Endothelial cell of umbilical vein (primary cell): ENCODE measurements at places on chromosomes 11 and 22. TPM values are rescaled to one million over a fixed set of nuclear protein-coding genes. Genes with fewer than 3 reads are reported as not detected.

The VPREB1 gene
- total RNA-seq = not detected in 2 replicates

The TENM4 gene
- total RNA-seq = 0.27 TPM in 1 of 2 replicates, not detected in the other

The HPS5 gene
- total RNA-seq = 14.1 and 15.6 TPM in 2 replicates

The MAPK8IP1 gene
- total RNA-seq = 4.8 and 5.3 TPM in 2 replicates

The SCGB1D2 gene
- not detected in 2 replicates for total RNA-seq

The EFEMP2 gene
- total RNA-seq = 76.5 and 81.7 TPM in 2 replicates

The C11orf97 gene
- not detected in 2 replicates for total RNA-seq

The GRM5 gene
- total RNA-seq = 0.11 and 0.28 TPM in 2 replicates

The SPTBN2 gene
- 18.7 and 19.8 TPM in 2 replicates for total RNA-seq

The C11orf91 gene
- 1.4 and 2.1 TPM in 2 replicates for total RNA-seq

The OR52N1 gene
- not detected in 2 replicates for total RNA-seq

The ABCC8 gene
- not detected in 2 replicates for total RNA-seq

The OR52L1 gene
- total RNA-seq = not detected in 2 replicates

The EMSY gene
- total RNA-seq = 23.4 and 25.7 TPM in 2 replicates

The FADS3 gene
- total RNA-seq = 204 and 216 TPM in 2 replicates

The TANGO2 gene
- 33.2 and 40.0 TPM in 2 replicates for total RNA-seq

The SERPING1 gene
- not detected in 2 replicates for total RNA-seq

The FAM180B gene
- total RNA-seq = not detected in 2 replicates

The SLC22A8 gene
- total RNA-seq = not detected in 2 replicates

The DEUP1 gene
- total RNA-seq = not detected in 2 replicates

The TCN1 gene
- total RNA-seq = not detected in 2 replicates

The SDF2L1 gene
- total RNA-seq = 66.7 and 75.1 TPM in 2 replicates

The DUSP8 gene
- 5.9 and 8.7 TPM in 2 replicates for total RNA-seq

The OR5P2 gene
- not detected in 2 replicates for total RNA-seq

The YPEL4 gene
- total RNA-seq = 0.24 and 0.30 TPM in 2 replicates

The ANO5 gene
- total RNA-seq = 0.46 and 1.3 TPM in 2 replicates

The TRIM49 gene
- total RNA-seq = not detected in 2 replicates

The AIFM3 gene
- not detected in 2 replicates for total RNA-seq

The NPAS4 gene
- total RNA-seq = not detected in 2 replicates

The CDCA5 gene
- total RNA-seq = 34.1 and 35.7 TPM in 2 replicates

The OR52I2 gene
- total RNA-seq = not detected in 2 replicates

The SLC25A18 gene
- not detected in 2 replicates for total RNA-seq
